ENCODE measurements at places on chromosomes 11 and 22. TPM values are rescaled to one million over a fixed set of nuclear protein-coding genes. Genes with fewer than 3 reads are reported as not detected.

TUBA8 gene
- polyA plus RNA-seq, result 3.7 TPM

TNNT3 gene
- 50.0 TPM for polyA plus RNA-seq

OMP gene
- not detected for polyA plus RNA-seq

CTNND1 gene
- polyA plus RNA-seq, result 38.6 TPM

CELSR1 gene
- 0.61 TPM for polyA plus RNA-seq

ARHGAP20 gene
- polyA plus RNA-seq, result 1.2 TPM

Measured in adipose tissue (tissue), 3 donors.